ENCODE measurements at places on chromosomes 7 and 10. TPM values are rescaled to one million over a fixed set of nuclear protein-coding genes. Genes with fewer than 3 reads are reported as not detected.
A peak's percentile ranks its signal among the peaks of the same experiment; 100 is the strongest.

The CLRN3 gene
- 0.17 TPM for total RNA-seq

The SYNPO2L gene
- total RNA-seq: 0.11 TPM

The PLEKHS1 gene
- not detected for total RNA-seq

The LEP gene
- total RNA-seq: 0.06 TPM

The LRRC18 gene
- 1.2 TPM for total RNA-seq

The SAMD9L gene
- total RNA-seq: 26.1 TPM

The MYL10 gene
- not detected for total RNA-seq

DNA sequence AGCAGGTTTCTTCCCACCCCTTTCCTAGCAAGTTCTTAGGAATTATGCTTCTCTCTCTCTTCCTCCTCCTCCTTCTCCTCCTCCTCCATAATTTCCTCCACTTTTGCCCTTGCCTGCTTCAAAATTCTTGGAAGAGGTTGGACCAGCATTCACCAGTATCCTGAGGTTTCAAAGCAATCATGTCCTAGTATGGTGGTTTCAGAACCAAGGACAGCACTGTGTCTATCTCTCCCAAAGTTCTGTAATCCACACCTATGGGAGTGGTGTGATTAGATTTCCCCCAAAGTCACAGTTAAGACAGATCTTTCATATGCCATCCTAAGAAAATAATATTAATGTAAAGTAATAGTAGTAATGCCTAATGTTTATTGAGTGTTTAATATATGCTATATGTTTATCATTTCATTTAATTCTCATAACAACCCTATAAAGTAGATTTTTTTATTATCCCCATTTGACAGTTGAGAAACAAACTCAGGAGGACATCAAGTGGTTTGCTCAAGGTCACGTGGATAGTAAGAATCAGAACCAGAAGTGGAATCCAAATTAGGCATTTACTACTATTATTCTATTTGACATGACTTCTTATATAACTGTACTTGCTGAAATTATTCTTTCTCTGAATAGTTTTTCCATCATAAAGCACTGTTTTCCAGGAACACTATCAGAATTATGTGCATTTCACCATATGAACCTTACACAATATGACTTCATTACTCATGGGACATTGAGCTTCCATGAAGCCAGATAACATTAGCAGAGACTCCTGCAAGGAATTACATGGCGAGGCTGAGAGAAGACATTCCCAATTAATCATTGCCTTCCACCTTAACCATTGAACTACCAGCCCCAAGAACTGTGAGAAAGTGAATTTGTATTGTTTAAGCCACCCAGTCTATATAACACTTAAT, 91.4 kb downstream of the IPMK start:
- no peak for DNase-seq

DNA sequence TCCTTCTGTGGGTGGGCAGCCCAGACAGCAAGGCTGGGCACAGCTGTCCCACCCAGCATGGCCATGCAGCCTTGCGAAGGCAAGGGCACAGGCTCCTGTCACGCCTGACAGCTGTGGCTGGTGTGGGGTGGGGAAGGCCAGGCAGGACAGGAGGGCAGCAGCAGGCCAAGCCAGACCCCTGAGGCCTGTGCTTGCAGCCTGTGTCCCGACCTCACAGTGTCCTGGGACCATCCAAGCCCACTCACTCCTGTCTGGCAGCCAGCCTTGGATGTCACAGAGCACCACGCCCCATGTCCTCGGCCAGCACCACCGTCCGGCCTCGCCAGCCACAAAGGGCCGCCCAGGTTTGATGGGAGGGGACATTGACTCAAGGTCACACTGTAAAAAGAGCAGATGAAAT, 85.5 kb upstream of the LRRC4 start:
- DNase-seq: no peak

DNA sequence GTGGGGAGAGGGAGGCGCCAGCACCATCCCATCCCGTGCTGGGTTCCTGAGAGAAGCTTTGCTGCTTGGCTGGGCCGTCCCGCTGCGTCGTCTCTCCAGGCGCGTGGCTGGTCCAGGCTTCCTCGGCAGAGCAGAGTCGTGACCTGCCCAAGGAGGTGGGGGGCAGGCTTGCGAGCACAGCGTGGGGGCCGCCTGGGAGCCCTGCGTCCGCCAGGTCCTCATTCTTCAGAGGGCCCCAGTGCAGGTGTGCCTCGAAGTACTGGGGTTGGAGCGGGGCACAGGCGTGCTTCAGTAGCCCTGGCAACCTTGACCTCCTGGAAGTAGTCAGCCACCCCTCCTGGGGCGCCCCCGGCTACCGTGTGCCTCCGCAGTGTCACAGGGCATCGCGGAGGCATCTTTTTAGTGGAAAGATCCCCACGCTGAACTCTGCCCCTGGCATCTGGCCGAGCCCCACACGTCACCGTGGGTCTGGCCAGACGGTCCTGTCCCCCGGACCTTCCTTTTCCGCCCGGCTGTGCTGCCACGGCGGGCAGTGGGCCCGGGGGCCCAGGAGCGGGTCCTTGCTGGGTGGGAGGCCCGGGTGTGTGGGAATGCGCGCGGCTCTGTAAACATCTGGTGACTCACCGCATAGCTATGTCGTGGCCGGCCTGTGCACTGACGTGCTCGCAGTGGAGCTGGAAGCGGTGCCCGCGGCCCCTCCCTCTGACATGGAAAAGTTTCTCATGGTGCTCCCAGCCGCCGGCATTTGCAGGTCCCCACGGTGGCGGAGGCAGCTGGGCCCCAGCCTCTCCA, 6.4 kb downstream of the MAFK start:
- no peak for DNase-seq

DNA sequence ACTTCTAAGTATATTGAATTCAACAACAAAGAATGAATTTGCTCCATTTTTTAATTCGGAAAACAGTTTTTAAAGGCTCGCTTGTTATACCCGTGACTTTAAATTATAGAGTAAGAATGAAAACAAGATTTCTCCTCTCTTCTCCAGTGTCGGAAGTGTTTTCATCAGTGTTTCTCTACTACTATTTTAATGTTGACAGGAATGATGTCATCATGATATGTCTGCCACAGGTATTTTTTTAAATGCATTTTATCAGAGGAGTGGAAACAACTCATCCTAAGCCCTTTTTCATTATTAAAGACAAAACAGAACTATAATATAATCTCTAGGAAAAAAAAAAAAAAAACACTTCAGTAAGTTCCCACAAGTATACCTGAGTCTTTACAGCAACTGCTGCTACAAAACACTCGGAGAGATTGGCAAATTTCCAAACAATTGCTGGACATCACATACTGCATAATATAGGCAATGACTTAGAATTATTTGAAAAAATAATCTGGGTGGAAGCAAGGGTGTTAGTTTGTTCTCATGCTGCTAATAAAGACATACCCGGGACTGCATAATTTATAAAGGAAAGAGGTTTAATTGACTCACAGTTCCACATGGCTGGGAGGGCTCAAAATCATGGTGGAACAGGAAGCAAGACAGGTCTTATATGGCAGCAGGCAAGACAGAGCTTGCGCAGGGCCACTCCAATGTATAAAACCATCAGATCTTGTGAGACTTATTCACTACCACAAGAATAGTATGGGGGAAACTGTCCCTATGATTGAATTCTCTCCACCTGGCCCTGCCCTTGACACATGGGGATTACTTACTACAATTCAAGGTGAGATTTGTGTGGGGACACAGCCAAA, 4.8 kb upstream of the RNF32 start:
- DNase-seq: no peak

DNA sequence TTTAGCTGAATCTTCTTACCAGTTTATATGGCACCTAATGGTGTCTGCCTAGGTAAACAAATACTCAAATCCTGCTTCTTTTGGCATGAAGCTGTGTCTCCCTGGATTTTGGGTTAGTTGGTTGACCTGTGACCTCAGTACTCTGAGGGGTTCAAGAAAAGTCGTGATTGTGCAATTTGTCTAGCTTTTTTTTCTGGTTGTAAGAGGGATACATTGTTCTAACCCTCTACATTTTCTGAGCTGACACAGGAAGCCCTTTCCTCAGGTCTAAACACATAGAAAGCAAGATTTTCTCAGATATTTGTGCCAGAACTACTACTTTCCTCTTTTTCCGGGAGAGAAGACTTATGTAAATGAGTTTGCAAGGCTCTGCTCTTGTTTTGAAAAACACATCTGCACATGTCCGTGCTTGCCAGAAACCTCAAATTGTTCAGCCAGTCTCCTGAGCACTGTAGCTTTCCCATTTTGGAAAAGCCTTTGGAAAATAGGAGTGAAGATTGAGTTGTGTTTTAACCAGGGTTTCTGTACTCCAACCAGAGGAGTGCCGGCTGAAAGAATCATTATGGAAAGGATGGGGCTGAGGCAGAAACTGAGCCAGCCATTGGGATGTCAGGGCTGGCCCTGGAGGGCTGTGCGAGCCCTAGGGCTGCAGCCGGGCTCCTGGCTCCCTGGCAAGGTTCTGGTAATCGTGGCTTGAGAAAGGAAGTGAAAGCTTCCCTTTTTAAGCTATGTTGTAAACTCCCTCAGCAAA, 31.3 kb upstream of the CXCL12 start:
- DNase-seq: no peak

DNA sequence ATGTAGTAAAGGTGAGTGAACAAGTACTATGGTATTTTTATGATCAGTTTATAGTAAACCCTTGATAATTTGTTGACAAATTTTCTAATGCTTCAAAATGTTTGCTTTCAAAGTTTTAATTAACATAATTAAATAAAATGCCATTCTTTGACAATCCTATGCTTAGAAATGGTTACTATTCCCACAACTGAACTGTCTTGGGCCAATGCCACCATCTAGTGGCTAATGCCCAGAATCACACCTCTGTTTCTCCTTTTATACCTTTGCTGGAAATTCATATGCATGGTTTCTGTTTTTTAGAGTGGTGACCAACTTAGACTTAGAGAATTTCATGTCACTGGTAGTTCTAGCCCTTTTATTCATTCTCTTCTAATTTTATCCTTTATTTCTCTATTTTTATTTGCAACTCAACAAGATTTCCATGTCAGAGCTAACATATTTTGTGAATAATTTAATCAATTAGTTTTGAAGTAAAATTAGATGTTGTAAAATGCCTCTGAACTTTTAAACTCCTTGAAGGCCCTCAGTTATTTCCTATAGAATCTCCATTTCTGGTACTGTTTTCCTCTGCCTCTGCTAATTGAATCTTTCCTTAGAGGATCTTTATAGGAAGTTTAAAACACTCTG, 31.1 kb downstream of the PCGF5 start:
- peak; percentile 87 for DNase-seq

- no peak for DNase-seq
Measured at GRCh38 chr7:55308186-55308929, 56.8 kb upstream of the LANCL2 start.

GRCh38 chr7:140017543-140017942, 45.2 kb downstream of the PARP12 start:
- no peak for DNase-seq

GRCh38 chr10:79308016-79308415, 39.3 kb upstream of the PPIF start:
- DNase-seq: no peak

DNA sequence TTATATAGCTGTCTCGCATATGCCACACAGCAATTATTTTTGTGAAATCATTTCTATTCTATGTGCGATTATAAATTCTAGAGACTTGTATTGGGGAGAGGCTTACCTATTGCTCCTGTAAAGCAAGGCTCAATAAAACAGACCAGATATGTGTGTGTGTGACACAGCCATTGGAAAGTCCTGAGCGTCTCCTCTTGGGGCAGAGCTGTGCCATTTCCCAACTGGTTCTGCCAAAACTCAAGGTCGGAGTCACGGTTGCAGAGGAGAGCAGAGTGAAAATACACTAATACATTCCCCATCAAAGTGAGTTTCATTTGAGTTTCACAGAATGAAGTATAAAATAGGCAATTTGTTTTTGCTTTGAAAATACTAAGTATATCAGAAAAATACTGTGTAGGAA, 567.4 kb upstream of the FZD8 start:
- no peak for DNase-seq

- peak; percentile 4 for DNase-seq
Measured at GRCh38 chr7:113015034-113015645, 71.5 kb downstream of the GPR85 start.

Measured in spinal cord (tissue), 10 donors.